Smooth muscle cell of trachea (primary cell): ENCODE measurements at places on chromosomes 2 and 18. TPM values are rescaled to one million over a fixed set of nuclear protein-coding genes. Genes with fewer than 3 reads are reported as not detected.

ANO7 gene
- total RNA-seq, result 0.15 and 0.83 TPM in 2 replicates

CIDEA gene
- 0.29 TPM in 1 of 2 replicates, not detected in the other for total RNA-seq

SCN1A gene
- 0.15 and 0.33 TPM in 2 replicates for total RNA-seq

C2orf66 gene
- total RNA-seq, result 0.17 and 0.29 TPM in 2 replicates

ARHGEF4 gene
- total RNA-seq, result 1.3 and 4.0 TPM in 2 replicates

ADRA2B gene
- not detected in 2 replicates for total RNA-seq

CSRNP3 gene
- 2.8 and 3.0 TPM in 2 replicates for total RNA-seq

KLHL14 gene
- total RNA-seq, result not detected in 2 replicates

C1GALT1C1L gene
- total RNA-seq, result 0.50 and 1.0 TPM in 2 replicates
